ENCODE measurements at places on chromosomes 7 and 10.
A peak's percentile ranks its signal among the peaks of the same experiment; 100 is the strongest.

- no peaks in the 10 kb centered on the region for H3K4me1 ChIP-seq
- H3K4me3 ChIP-seq, result no peak overlapping the region
- no peak for DNase-seq
- no peaks in the 10 kb centered on the region for H3K36me3 ChIP-seq
These were observed 86.7 kb upstream of the AGK start for GRCh38 chr7:141464551-141464950.

- H3K4me1 ChIP-seq, result no peaks in the 10 kb centered on the region
- H3K27ac ChIP-seq, result no peak overlapping the region
- DNase-seq, result no peak
These were observed 27.2 kb upstream of the NUB1 start for GRCh38 chr7:151314401-151314800.

DNA sequence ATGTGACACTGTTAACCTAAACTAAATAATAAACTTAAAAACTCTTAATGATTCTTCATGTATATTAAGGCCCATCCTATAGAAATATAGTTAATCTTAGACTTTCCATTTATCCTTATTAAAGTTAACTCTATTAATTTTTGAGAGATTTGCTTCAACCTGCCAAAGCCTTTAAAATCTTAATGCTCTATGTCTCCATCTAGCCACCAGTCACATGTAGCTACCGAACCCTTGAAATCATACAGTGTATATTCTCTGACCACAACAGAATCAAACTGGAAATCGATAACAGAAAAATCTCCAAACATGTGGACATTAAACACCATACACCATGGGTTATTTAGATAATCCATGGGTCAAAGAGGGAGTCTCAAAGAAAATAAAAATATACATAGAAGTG, 51.9 kb downstream of the ASZ1 start:
- no peak overlapping the region for H3K27ac ChIP-seq
- no peaks in the 10 kb centered on the region for H3K27me3 ChIP-seq
- peaks cover 7% of the 10 kb centered on the region for H3K4me1 ChIP-seq
- H3K36me3 ChIP-seq, result no peaks in the 10 kb centered on the region
- H3K4me3 ChIP-seq, result no peak overlapping the region
- DNase-seq, result peak; percentile 16

- H3K27ac ChIP-seq, result no peak overlapping the region
- H3K4me1 ChIP-seq, result no peaks in the 10 kb centered on the region
- no peaks in the 10 kb centered on the region for H3K36me3 ChIP-seq
- H3K27me3 ChIP-seq, result no peaks in the 10 kb centered on the region
- no peak for DNase-seq
These were observed 101.2 kb downstream of the DYNC2I1 start for GRCh38 chr7:158957510-158957906.

- DNase-seq, result no peak
- H3K27ac ChIP-seq, result no peak overlapping the region
These were observed 16.0 kb upstream of the RASGEF1A start for GRCh38 chr10:43282881-43283280.

GRCh38 chr10:70528314-70528713, 49.7 kb downstream of the PALD1 start:
- H3K4me3 ChIP-seq, result no peak overlapping the region
- H3K27ac ChIP-seq, result no peak overlapping the region
- no peaks in the 10 kb centered on the region for H3K4me1 ChIP-seq
- H3K36me3 ChIP-seq, result no peaks in the 10 kb centered on the region

GRCh38 chr7:51517187-51517586, 200.6 kb upstream of the COBL start:
- no peaks in the 10 kb centered on the region for H3K27me3 ChIP-seq
- H3K27ac ChIP-seq, result no peak overlapping the region
- H3K36me3 ChIP-seq, result no peaks in the 10 kb centered on the region
- H3K4me1 ChIP-seq, result no peaks in the 10 kb centered on the region
- H3K4me3 ChIP-seq, result no peak overlapping the region
- DNase-seq, result no peak

DNA sequence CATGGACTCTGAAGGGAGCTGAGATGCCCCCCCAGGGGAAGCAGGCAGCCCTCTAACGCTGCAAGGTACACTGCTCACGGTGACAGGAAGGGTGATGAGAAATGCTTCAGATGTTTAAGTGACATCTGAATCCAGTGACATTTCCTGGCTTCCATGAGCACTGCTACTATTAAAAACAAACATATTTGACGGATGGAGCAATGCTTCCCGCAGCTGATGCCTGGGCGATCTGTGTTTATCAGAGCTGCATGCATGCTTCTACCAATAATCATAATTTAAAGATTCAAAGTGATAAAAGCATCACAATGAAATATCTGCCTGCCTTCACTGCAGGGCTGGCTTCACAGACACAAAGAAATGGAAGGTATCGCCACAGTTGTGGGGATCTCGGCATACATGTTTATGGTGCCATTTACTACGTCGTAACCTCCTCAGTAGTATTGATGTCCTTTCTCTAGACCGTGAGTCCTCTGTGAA, 66.1 kb upstream of the AOAH start:
- H3K36me3 ChIP-seq, result no peaks in the 10 kb centered on the region
- no peaks in the 10 kb centered on the region for H3K4me1 ChIP-seq
- H3K27ac ChIP-seq, result no peak overlapping the region
- H3K27me3 ChIP-seq, result no peaks in the 10 kb centered on the region

GRCh38 chr10:128780156-128780761, 654.0 kb upstream of the MKI67 start:
- no peaks in the 10 kb centered on the region for H3K4me1 ChIP-seq
- H3K4me3 ChIP-seq, result no peak overlapping the region
- no peaks in the 10 kb centered on the region for H3K27me3 ChIP-seq
- no peak overlapping the region for H3K27ac ChIP-seq
- no peaks in the 10 kb centered on the region for H3K36me3 ChIP-seq

DNA sequence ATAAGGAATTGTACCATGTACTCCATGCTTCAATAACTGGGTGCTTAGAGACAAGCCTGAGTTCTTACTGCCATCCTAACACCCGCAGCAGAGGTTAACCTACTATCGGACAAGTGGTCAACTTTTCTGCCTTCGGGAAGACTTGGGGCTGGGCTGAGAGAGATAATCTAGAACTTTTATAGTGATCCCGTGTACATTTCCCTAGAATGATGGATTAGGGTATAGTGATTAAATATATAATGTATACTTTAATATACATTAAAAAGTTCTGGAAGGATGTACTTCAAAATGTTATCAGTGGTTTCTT, 12.2 kb upstream of the HNRNPF start:
- peaks cover 16% of the 10 kb centered on the region for H3K4me1 ChIP-seq
- H3K4me3 ChIP-seq, result peak overlapping the region; percentile 48
- peak overlapping the region; percentile 98 for H3K27ac ChIP-seq
- no peaks in the 10 kb centered on the region for H3K27me3 ChIP-seq

DNA sequence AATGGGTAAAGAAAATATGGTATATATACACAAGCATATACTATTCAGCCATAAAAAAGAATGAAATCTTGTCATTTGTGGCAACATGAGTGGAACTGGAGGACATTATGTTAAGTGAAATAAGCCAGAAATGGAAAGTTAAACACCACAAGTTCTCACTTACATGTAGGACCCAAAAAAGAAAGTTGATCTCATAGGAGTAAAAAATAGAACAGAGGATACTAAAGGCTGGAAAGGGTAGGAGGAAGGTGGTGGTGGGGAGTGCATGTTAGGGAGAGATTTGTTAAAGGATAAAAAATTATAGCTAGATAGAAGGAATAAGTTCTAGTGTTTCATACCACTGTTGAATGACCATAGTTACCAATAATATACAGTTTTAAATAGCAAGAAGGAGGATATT, 48.4 kb downstream of the TBC1D12 start:
- no peaks in the 10 kb centered on the region for H3K27me3 ChIP-seq
- H3K4me3 ChIP-seq, result no peak overlapping the region
- H3K4me1 ChIP-seq, result no peaks in the 10 kb centered on the region
- no peak for DNase-seq
- 0 out of 2 replicates have a peak, but pooled peaks cover 2% of the 10 kb centered on the region for H3K36me3 ChIP-seq
- no peak overlapping the region for H3K27ac ChIP-seq

DNA sequence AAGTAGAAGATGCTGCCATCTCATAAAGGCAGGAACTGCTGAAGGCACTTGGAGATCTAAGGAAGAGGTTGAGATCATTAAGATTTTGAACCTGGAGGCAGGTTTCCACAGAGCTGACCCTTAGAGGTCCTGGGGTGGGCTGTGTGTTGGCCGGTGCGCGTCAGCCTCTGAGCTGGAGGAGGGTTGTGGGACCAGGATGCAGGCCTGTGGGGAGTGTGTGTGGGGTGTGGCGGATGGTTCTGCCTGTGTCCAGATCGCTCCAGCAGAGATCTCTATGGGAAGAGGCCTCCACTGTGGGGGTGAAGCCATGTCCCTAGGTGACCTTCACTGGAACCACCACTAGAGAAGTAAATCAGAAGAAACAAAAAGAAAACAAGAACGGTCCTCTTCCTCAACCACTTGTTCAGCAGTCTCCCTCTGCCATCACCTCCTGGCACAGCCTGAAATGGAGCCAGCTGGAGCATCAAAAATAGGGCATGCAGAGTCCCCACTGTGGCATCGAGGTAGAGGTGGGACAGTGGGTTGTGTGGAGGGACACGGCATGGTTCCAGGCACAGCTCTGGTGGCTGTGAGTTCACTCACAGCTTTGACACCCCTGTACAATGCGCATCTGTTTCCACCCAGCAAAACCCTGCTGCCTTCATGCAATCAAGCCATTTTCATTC, 453.8 kb downstream of the TCERG1L start:
- no peaks in the 10 kb centered on the region for H3K36me3 ChIP-seq
- H3K27me3 ChIP-seq, result no peaks in the 10 kb centered on the region
- H3K27ac ChIP-seq, result no peak overlapping the region

- no peak for DNase-seq
- no peaks in the 10 kb centered on the region for H3K36me3 ChIP-seq
- H3K4me1 ChIP-seq, result no peaks in the 10 kb centered on the region
- no peaks in the 10 kb centered on the region for H3K27me3 ChIP-seq
These were observed 50.0 kb downstream of the LMTK2 start for GRCh38 chr7:98156700-98157099.

GRCh38 chr7:115940460-115941060, 90.0 kb downstream of the TFEC start:
- H3K4me1 ChIP-seq, result no peaks in the 10 kb centered on the region
- no peak overlapping the region for H3K4me3 ChIP-seq
- no peaks in the 10 kb centered on the region for H3K36me3 ChIP-seq
- no peak for DNase-seq
- H3K27me3 ChIP-seq, result no peaks in the 10 kb centered on the region

- no peaks in the 10 kb centered on the region for H3K4me1 ChIP-seq
These were observed 351.5 kb upstream of the AUTS2 start for GRCh38 chr7:69246758-69247157.

DNA sequence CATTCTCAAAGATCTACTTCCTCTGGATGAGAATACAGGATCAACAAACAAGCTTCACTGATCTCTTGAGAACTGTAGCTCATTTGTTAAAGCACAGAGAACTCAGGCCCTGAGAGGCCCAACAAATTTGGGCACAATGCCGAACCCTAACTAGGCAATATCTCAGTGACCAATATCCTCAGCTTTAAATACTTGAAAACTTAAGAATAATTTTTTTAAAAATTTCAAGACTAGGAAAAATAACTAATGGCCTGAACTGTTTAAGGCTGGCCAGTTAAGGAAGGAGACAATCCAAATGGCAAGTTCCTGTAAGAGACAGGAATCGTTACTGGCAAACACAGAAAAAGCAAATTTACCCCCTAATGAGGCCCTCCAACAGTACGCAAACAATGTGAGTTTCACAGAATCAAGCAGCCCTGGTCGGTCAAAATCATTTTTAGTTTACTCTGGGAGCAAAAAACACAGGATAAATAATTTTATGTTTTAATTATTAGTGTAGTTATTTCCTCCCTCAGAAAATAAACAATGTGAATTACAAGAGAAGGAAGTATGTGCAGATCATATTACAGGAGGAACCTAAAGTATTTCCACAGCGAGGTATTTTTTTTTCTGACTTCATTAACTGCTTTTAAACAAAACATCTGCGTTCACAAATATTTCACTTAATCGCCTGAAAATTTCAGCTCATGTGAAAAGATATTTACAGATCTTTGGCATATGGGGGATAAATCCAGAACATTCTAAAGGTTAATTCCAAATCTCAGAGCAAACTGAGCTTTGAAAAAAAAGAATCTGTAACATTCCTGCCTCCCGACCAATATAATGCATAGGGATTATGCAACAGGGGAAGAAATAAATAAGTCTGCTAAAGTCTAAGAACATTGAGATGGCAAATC, 39.5 kb downstream of the NT5C2 start:
- no peaks in the 10 kb centered on the region for H3K27me3 ChIP-seq
- no peaks in the 10 kb centered on the region for H3K4me1 ChIP-seq
- no peak for DNase-seq
- H3K36me3 ChIP-seq, result no peaks in the 10 kb centered on the region
- no peak overlapping the region for H3K4me3 ChIP-seq
- H3K27ac ChIP-seq, result no peak overlapping the region

DNA sequence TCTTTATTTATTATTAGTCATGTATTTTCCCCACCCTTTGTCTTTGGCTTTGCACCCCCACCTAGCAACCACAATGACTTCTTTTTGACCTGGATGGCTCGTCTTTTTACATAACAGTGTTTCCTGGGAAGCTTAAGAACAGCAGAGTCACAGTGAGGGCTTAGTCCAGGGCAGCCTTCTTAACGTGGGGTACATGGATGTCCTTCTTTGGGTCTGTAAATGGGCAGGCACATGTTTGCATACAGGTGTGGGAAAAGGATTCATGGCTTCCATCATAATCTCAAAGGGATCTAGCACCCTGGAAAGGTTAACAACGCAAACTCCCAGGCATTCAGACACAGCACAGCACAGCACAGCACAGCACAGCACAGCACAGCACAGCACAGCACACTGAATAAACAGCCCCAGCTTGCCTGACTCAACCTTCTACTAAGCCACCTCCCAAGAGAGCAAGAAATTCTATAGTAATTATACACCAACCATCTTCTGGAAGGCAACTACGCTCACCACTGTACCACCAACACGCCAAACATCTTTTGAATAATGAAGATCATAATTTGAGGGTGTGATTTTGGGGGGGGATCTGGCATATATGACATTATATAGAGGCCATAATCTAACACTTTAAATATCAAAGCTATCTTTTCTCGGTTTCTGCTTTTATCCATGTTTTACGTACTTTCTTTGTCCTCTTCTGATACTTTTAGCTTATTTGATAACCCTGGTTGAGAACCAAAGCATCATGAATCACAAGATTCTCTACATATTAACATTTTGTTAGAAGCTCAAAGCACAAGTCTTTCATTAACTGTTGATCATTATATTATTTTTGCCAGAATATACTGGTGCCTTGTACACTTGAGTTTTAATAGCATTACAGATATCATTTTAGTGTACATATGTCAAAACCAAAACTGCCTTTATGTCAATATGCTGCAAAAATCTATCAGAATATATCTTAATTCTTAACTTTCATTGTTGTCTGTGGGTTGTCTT, 177.2 kb upstream of the KLF14 start:
- no peak overlapping the region for H3K4me3 ChIP-seq
- no peak for DNase-seq
- H3K4me1 ChIP-seq, result peaks cover 20% of the 10 kb centered on the region
- no peaks in the 10 kb centered on the region for H3K36me3 ChIP-seq

- H3K4me3 ChIP-seq, result no peak overlapping the region
- no peaks in the 10 kb centered on the region for H3K36me3 ChIP-seq
- H3K4me1 ChIP-seq, result no peaks in the 10 kb centered on the region
- no peak overlapping the region for H3K27ac ChIP-seq
These were observed 179.5 kb upstream of the IMMP2L start for GRCh38 chr7:111741811-111742240.

GRCh38 chr7:74059681-74060588, 23.7 kb upstream of the LIMK1 start:
- no peaks in the 10 kb centered on the region for H3K36me3 ChIP-seq
- no peak overlapping the region for H3K4me3 ChIP-seq
- H3K27ac ChIP-seq, result no peak overlapping the region

Data from MM.1S (cell line).